ENCODE measurements at places on chromosomes 6 and 20.
A peak's percentile ranks its signal among the peaks of the same experiment; 100 is the strongest.

- DNase-seq, result no peak
Observed at GRCh38 chr20:23304616-23305015, 46.0 kb upstream of the NXT1 start.

- peak; percentile 98 for DNase-seq
Observed at GRCh38 chr6:6547110-6547879, 41.2 kb upstream of the LY86 start.

- DNase-seq, result no peak
Observed at GRCh38 chr20:50333812-50334211, 143.2 kb downstream of the CEBPB start.

DNA sequence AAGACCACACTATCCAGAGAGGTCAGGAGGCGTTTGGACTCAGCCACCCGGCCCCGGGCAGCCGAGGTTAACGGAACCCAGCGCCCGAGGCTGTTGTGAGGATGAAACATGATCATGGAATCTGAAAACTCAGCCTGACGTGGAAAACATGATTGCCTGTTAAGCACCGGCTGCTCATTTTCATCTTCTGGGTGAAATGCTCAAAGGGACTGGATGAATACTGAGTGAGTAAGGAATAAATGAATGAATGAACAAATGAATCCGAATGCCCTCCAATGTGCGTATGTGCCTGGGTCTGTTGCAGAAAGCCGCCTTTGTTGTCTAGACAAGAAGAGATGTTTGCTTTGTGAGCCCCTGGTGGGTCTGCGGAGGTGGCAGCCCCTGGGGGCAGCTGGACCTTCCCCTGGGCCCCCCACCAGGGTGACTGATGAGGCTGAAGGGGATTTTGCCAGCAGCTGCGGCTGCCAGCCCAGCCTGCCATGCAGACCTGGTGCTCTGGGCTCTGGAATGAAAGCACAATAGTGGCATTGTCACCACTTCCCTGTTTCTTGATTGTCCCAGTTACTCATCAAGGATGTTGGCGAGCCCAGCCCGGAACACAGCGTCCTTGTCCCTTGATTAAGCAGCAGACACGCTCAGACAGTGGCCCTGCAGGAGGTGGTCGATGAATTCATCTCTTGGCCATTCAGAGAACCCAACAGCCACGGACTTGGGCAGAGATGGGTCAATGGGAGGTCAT, 211.1 kb downstream of the ANKRD60 start:
- DNase-seq, result peak; percentile 91

DNA sequence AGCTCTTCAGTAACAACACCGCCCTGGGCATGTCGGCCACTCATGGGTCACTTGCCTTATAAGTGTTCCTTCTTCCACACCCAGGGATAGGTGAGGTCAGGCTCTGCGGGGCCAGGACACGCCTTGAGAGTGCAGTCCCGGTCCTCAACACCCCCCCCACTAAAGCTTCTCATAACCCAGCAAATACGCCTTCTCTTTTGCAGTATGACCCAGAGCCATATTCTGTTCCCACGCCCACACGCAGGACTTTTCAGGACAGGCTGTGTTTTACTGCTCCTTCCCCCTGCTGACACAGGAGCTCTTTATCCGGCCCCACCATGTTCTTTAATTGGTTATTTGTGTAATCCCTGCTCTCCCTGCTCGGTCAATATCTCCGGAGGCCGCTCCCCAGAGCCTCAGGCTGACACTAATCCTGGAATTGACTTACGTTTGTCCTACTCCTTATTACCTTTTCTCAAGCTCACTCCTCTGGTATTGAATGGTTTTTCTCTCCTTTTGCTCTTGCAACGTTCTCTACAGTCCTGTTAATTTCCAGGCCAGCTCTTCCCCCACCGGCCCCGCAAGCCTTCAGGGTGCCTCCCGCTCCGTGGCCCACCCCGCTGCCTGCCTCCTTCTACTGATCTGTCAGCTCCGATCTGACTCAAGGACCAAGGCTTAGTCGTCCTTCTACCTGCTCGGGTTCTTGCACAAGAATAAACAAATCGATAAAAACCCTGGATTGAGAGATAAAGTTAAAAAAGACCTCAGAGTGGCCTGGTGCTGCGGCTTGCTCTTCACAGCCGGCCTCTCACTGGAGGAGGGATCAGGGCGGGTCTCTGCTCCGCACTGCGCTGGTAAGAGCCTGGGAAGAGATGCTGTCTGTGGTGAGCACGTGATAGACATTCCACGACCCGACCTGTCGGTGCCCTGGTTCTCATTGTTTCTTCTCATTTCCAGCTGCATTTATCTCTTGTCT, 357.5 kb downstream of the ZFAND3 start:
- DNase-seq, result peak; percentile 87

DNA sequence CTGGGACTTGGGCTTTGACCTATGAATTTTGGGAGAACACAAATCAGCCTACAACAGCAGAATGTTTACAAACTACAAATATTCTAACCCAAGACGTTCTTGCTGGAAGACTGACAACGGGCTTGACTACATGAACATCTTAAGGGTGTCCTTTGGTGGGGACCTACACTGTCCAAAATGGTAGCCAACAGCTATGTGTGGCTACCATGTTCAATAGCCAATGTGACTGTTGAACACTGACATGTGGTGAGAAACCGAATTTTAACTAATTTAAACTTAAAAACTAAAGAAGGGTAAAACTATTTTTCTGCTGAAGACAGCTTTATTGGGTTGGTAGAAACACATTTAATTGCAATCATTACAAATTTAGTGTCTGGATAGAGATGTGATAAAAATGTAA, 30.1 kb downstream of the LINC00237 start:
- no peak for DNase-seq

DNA sequence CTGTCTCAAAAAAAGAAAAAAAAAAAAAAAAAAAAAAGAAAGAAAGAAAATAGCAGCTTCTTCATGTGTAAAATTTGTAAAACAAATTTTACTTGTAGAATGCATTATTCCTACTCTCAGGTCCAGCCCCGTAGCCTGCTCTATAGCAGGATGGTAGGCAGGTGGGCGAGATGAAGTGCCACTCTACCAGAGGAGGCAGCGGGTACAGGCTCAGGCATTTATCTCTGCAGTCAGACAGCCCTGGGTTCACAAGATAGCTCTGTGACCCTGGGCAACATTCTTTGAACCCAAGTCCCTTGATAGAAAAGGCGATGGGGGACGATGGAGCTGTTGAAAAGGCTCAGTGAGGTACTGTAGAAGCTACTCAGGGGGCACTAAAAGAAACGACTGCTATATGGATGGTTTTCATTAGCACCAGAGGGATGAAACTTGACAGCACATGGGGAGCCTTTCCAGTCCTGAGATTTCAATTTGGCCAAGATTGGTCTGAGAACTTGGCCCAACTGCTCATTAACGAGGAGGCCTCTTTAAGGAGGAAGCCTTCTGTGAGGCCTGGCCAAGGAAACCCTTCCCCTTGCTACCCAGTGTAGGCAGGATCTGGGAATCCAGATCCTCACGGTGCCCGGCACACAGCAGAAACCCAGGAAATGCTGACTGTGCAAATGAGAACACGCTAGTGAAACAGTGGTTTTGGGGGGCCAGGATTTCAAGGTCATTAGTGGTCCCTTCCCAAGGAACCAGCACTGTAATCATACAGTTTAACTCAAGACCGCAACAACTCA, 63.1 kb downstream of the MYH7B start:
- peak; percentile 62 for DNase-seq

DNA sequence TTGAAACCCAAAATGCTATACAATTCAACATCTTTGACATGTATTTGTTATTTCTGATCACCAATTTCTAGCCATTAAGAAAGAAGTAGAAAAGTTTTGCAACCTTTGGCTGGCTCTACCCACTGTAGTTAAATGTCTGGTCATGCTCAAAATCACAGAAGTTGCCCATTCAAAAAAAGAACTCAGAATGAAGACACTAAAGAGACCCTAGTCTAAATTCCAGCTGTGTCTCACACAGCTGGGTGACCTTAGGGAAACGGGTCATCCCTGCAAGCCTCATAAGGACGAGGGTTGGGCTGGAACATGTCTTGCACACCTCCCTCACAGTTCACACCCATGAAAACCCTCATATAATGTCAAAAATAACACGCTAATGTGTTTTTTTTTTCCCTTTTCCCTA, 10.3 kb downstream of the FOXQ1 start:
- DNase-seq, result no peak

DNA sequence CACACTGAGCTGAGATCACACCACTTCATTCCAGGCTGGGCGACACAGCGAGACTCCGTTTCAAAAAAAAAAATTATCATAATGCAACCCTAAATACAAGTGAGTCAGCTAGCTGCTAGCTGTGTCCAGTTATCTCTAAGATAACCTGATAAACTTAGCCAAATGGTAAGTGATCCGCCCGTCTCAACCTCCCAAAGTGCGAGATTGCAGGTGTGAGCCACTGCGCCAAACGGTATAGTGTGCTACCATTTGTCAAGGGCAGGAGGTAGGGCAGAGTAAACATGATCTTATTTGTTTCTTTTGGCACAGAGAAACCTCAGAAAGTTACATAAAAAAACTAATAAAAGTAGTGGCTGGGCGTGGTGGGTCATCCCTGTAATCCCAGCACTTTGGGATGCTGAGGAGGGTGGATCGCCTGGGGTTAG, 4.7 kb upstream of the C6orf132 start:
- no peak for DNase-seq

DNA sequence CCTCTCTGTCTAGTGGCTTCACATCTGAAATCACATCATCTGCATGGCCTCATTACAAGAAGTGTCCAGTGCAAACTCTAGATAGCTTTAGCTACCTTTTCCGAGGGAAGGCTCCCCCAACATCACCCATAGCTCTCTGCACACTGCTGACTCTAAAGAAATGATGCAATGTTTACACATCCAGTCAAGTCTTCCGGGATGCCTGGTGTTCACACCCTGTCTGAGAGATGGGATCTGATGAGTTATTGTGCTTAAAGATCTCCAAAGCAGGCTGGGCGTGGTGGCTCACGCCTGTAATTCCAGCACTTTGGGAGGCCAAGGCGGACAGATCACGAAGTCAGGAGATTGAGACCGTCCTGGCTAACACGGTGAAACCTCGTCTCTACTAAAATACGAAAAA, 404.6 kb upstream of the IRAK1BP1 start:
- DNase-seq, result no peak

GRCh38 chr20:13022401-13023155, 13.8 kb downstream of the SPTLC3 start:
- DNase-seq, result no peak

GRCh38 chr20:36956016-36956415, 4.5 kb upstream of the SAMHD1 start:
- DNase-seq, result no peak

- peak; percentile 31 for DNase-seq
Observed at GRCh38 chr20:54067606-54068174, 2.7 kb downstream of the BCAS1 start.

DNA sequence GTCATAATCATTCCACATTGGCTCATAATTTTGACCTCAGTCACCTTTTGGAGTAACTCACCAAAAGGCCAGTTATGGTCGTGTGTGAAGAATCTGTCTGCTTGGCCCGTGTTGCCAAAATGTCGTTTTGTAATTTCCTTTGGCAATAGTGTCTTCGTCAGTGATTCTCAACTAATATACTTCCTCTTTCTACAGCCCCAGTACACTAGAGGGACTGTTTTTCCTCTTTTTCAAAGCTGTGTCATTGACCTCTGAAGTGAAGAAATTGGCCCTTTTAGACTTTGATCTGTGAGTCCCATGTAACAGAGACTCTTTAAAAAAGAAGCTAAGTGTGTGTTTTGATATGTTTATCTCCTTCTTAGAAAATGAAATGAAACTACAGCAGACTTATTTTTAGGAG, 5.2 kb downstream of the FOXO3 start:
- DNase-seq, result no peak

GRCh38 chr20:29873946-29874345, 1383.5 kb upstream of the DEFB115 start:
- DNase-seq, result peak; percentile 64

DNA sequence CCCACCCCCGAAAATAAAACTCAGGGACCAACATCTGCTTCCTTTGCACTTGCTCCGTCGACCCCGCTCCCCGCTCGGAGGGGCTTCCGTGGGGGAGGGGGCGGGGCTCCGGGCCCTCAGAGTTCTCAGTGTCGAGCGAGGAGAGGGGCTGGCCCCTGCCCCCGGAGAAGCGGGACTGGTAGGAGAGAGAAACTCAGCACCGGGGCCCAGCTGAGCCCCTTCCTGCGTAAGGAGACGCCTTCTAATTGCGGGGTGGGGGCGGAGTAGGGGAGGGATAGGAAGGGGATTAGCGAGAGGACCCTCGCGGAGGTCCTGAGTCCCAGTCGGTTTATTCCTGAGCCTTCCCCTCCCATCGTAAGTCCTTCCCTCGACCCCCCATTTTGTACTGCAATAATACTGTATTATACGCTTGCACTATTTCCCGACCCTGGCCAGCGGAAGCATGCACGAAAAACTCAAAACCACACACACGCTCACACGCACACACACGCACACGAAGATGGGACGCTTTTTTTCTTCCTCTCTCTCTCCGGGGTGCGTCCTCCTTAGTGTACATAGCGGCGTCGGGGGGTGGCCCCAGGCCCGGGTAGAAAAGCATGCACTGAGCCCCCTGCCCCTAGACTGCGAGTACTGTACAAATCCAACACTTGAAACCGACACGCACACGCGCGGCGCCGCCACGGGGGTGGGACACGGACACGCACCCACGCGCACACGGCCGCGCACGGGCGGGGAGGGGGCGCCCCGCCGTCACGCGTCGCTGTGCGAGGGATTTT, 22.1 kb upstream of the SLC22A7 start:
- peak; percentile 65 for DNase-seq

DNA sequence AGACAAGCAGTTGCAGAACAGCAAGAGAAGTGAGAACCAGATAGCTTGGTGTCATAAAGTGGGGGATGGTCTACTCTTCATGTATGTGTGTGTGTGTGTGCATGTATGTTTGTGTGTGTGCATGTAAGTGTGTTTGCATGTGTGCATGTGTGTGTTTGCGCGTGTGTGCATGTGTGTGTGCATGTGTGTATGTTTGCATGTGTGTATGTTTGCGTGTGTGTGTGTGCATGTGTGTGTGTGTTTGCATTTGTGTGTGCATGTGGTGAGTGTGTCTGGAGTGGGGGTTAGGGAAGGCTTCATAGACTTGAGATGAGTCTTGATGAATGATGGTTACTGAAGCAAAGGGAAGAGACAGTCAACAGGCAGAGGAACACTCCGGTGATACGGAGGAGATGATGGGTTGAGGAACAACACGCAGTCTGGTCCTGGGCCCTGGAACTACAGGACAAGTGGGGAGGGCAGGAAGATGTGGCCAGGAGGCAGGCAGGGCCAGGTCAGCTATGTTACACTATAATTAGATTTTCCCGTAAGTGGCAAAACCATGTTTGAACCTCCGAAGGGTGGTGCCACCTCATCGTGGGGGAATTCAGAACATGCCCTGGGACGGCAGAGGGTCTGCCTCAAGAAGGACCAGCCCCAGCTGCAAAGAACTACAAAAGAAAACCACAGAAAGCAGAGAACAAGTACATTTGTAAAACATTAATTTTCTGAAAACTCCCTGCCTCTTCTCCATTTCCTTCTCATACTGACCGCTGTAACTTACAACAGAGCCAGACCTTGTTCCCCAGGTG, 38.7 kb upstream of the PDE10A start:
- DNase-seq, result no peak

GRCh38 chr6:20933057-20933788, 399.0 kb downstream of the CDKAL1 start:
- DNase-seq, result no peak

- no peak for DNase-seq
Observed at GRCh38 chr20:41533537-41534136, 84.5 kb downstream of the CHD6 start.

All from eye (tissue), 1 donor.